Fibroblast of skin of left biceps (primary cell): ENCODE measurements at places on chromosomes 6 and 20.

DNA sequence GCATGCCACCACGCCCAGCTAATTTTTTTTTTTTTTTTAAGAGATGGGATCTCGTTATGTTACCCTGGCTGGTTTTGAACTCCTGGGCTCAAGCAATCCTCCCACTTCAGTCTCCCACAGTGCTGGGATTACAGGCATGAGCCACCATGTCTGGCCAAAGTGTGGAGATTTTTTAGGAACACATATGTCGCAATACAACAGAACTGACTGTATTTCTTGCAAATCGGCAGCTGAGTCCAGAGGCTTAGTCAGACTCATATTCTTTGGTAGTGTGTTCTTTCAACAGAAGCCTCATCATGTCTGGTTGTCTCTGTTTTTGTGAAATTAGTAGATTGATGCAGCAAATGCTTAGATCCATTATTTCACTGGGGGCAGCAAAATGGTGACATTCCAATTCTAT, 23.9 kb upstream of the CD164 start:
- DNase-seq, result no peak

GRCh38 chr6:52908526-52908925, 972 bp downstream of the GSTA3 start:
- no peak for DNase-seq

DNA sequence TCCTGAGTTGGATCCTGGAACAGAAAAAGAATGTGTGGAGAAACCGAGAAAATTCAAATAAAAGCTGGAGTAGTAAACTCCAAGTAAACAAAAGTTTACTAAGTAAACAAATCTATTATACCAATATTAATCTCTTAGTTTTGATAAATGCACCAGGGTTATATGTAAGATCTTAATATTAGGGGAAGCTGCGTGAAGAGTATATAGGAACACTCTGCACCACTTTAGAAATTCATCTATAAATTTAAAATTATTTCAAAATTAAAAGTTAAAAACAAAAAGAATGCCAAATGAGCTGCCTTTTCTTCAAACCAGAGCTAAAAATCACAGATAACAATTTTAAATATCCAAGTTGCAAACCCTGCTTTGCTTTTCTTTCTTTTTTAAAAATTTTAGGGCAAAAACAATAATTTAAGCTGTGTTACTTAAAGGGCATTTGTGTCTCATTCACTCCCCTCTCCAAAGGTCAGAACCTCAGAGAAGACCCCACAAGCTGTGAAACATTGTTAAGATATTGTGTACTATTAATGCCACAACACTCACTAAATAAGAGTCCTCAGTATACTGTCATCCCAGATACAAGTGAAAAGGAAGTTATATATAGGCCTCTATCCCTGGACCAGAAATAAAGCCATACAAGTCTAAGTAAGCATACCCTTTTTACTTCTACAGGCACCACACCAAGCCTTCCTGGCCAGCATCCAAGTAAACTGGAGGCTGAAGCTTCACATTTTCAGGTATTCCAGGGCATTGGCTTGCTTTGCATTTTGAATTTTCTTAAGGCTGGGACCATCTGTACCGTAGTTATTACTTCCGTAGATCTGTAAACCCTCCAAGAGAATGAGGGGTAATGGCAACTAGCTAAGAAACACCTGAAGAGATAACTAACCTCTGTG, 7.0 kb downstream of the DNAAF9 start:
- no peak for DNase-seq

- DNase-seq, result no peak
Measured at GRCh38 chr20:32991792-32992641, 12.2 kb downstream of the SUN5 start.

DNA sequence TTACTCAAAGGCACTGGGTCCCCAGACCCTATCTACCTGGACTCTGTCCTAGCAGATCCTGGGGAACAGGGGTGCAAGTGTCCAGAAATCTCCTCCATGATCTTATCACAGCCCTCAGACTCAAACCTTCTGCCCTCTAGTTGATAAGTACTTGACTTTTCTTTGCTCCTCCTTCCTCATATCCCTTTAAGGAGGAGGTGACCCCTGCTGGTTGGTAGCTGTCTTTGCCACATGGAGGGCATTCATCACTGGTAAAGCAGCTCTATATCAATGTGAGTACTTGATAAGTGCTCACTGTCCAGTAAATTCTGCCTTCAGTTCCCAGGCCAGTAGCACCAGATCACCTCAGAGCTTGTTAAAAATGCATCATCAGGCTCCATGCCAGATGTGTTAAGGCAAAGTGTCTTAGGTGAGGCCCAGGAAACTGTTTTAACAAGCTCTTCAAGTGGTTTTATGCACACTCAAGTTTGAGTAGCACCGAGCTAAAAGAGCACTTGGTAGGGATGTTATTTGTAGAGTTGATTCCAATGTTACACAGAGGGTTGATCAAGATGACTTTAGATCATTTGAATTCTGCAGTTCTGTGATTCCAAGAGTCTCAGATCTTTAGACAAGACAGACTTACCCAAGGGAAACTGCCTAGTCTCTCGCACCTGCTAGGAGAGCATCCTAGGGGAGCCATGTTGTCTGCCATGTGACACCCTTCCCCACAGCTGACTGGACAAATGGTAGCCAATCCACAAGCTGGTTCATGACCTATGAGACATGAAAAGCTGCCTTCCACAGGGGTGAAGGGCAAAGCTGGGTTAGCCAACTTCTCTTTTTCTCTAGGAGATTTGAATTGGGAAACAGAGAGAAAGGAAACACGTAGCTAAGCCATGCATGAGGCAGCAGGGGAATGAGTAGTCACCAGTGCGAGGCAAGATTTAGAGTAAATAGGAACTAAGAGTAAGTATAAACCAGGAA, 18.6 kb downstream of the TREML2 start:
- peak; percentile 11 for DNase-seq

DNA sequence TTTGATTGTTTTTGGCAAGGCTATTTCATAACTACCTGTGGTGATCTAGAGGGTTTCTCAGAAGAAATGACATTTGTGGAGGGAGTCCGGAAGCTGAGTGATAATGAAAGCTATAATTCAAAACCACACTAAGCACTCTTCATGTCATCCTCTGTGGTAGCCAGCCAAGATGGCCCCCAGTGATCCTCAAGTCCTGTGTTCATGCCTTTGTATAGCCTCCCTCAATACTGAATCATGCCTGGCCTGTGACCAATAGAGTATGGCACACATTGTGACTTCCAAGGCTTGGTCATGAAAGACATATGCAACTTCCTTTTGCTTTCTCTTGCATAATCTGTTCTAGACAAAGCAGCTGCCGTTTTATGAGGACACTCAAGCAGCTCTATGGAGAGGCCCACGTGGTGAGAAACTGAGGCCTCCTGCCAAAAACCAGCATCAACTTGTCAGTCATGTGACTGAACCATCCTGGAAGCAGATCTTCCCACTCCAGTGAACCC, 12.8 kb upstream of the DNAAF9 start:
- peak; percentile 17 for DNase-seq

DNA sequence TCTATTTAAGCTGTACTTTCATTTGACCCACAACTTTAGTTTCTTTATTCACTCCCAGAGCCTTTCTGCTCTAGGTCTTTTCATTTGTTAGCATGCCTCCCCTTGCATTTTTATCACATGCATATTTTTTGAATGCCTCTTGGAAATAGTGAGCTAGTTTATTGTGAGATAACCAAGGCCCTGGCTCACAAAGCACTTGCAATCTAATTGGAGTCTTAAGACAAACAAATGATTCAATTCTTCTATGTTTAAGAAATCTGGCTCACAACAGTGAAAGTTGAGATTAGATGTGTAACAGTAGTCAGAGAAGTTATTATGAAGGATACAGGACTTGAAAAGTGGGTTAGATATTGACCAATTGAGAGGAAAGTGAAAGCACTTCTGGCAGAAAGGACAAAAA, 173.4 kb downstream of the MOXD1 start:
- no peak for DNase-seq

- DNase-seq, result no peak
Measured at GRCh38 chr6:11729076-11729475, 49.5 kb downstream of the ADTRP start.

DNA sequence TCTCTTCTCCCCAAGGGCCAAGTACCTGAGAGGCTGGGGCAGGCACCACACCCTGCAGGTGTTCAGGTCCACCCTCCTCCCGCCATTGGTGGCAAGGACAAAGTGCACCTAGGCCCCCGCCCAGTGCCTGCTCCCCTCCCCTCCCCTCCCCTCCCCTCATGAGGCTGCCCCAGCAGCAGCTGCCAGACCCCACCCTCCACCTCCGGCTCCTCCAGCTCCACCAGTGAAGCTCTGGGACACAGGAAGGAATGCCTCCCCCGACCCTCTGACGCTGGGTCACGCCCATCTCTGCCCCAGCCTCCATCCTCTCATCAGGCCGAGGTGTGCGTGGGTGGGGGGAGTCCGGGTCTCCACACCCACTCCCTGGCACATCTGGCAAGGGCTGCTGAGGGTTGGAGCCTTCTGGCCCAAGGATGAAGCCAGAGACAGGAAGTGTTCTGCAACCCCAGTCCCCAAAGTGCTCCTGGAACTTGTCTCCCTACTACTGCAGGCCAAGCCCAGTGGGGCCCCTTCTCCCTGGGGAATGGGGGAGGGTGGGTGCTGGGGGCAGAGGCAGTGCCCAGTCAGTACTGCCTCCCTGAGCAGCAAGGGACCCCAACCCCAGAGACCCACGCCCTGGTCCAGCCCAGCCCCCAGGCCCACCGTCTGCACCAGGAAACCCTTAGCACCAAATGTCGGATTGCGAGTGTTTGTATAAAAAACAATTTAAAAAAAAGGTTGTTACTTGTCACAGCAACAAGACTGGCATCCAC, 1.6 kb upstream of the UCKL1 start:
- DNase-seq, result no peak

GRCh38 chr20:58651946-58652605, 993 bp downstream of the STX16 start:
- no peak for DNase-seq

DNA sequence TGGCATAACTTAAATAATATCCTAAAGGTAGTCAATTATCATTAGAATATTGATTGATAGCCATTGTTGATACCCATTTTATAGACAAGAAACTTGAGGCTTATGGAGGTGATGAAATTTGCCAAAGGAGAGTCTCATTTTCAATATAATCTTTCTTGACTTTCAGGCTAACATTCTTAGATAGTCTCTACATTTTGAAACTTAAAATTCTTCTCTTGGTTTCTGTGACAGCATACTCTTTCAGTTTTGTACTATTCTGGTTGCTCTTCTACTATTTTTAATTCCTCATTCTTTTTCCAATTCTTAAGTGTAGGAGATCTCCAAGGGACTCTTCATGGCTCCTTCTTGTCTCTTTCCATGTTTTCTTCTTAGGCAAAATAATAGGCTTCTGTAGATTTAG, 3.7 kb upstream of the SH3BGRL2 start:
- DNase-seq, result no peak

DNA sequence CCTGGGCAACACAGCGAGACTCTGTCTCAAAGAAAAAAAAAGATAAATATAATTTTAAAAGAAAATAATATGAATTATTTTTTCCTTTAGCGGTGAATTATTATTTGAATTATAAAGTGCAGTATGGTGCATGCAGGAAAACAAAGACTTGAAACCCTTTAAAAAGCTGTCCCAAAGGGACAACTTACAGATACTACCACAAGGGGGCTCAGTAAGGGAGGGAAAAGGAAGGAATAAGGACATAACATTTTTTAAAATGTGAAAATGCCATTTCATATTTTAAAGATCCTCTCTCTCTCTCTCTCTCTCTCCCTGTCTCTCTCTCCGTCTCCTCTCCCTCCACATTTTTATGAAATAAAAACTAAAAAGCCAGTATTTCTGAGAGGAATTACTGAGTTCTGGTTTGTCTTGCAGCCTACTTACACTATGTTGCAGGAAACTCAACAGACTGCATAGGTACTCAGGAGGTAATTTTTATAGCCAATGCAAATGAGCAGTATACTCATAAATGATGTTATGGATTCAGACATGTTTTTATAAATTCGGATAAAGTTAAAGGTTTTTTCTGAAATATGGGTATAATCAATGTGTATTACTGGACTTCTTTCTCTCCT, 455.0 kb upstream of the GJE1 start:
- peak; percentile 13 for DNase-seq

- DNase-seq, result peak; percentile 15
Measured at GRCh38 chr6:142489722-142490610, 188.2 kb downstream of the ADGRG6 start.

- no peak for DNase-seq
Measured at GRCh38 chr6:158798311-158798710, 20.9 kb downstream of the EZR start.

DNA sequence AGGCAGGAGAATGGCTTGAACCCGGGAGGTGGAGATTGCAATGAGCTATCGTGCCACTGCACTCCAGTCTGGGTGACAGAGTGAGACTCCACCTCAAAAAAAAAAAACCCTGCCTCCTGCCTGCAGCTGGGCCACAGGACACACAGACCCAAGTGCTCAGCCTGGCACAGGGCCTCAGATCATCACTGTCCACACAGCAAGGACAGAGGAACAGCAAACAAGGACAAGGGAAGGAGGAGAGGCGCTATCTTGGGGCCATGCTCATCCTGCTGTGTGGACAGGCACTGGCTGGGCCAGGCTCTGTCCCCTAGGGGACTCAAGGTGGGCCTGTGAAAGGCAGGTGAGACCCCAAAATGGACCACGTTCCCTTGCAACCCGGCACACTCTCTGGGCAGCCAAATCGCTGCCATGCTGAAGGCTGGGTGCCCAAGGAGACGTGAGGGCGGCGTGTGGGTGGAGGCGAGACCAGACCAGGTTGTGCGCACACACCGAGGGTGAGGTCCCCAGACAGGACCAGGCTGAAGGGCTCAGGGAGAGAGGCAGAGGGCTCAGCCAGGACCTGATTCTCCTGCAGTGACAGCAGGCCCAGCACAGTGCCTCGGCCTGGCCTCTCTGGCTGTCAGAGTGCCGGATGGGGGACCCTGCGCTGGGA, 9.1 kb downstream of the UCKL1 start:
- DNase-seq, result no peak

DNA sequence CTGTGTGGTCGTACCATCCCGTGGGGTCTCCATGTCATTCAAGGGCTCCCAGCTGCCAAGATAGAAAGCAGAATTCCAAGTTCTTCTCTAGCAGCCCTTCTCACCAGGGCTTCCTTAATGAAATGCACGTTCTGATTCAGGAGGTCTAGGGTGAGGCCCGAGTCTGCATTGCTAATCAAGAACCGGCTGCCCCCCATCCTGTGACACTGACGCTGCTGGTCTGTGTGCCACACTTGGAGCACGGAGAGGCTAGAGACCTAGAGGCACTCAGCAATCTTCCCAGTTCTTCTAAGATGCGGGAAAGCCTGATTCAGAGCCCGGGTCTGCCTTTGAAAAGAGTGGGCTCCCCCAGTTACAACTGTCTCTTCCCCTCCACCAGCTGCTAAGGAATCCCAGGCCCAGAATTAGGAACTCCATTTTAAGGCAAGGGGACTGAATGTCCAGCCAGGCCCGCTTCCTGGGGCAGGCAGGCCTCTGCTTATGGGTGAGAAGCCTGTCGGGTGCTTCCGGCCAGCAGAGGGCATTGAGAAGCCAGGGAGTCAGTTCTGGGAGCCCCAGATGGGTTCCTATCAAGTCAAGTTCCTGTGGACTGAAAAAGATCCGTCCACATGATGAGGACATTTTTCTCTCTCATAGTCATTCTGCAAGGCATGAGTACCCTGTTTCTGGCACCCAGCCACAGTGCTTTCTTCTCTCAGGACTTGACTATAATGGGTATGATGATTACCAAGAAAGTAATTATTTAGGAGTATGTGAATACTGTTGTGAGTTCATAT, 69.8 kb upstream of the RIN2 start:
- peak; percentile 44 for DNase-seq
